ENCODE measurements at places on chromosomes 5 and 9.

DNA sequence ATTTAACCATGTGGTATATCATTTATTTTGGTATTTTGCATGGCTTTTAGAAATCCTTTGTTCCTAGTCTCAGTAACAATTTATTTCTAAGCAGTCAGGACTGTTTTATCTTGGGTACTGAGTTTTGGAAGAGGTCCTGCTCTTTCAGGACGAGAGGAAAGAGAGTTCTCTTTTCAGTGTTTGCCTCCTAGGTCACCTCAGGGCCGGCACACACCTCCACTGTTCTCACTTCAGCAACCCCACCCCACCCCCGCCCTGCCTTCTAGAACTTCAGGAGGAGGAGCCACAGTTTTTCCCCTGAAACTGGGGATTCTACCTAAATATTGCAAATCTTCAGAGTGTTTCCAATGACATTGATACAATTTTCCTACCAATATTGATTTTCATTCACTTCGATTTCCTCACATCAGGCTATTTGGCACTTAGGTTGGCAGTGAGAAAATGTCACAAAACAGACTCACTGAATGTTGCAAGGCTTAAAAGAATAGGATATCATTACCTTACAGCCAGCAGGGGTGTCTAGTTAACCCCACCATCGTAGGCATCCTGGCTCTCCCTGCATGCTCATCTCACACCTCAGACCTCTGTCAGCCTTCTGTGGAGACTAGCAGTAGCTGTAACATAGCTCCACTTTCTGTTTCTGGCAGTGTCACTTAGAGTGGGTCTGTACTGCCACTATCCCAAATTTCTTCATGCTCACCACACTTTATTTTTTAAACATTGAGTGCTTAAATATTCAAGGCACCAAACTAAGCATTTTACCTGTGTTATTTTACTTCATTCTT, 5.4 kb downstream of the IGIP start:
- DNase-seq = no peak

- no peak for DNase-seq
These were observed at the start of gene CDH18 for GRCh38 chr5:19987612-19988361. Gene CDH18 (minus strand): TSS chr5:19988200. CDS start chr5:19838986, 149,214 bp downstream.

- no peak for DNase-seq
These were observed 375.8 kb downstream of the SEMA5A start for GRCh38 chr5:9170026-9170425.

GRCh38 chr5:17127743-17128231, 89.6 kb upstream of the BASP1 start:
- no peak for DNase-seq

- no peak for DNase-seq
These were observed 35.4 kb upstream of the SLC2A8 start for GRCh38 chr9:127361561-127361960.
